Stimulated activated CD8-positive, alpha-beta memory T cell treated with anti-CD3 and anti-CD28 coated beads, Interleukin-15, amount 100 ng/mL, for 48 hours (primary cell): ENCODE measurements at places on chromosomes 2 and 18.

DNA sequence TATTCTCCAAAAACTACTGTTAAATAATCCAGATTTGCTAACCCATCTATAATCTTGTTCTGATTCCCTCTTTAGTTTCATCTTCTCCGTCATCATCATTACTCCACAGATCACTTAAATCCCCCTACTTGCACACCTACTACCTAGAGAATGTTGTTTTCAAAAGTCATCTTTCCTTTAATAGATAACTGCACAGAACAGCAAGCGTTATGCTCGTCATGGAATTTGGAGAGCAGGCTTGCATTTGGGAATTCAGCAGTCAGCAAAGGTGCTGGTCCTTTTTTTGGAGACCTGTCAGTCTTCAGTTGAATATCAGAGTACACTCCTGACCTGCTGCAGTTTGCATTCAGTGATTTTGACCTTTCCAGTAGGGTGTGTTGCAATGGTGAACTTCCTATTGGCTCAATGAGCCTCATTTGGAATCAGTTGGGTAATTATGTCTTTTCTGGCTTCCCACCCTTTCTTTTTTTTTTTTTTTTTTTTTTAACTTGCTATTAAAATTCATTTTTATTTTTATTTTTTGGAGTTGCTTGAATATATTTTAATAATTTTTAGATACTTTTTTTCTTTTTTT is 110.6 kb downstream of the HNRNPLL start:
- no peak for DNase-seq

DNA sequence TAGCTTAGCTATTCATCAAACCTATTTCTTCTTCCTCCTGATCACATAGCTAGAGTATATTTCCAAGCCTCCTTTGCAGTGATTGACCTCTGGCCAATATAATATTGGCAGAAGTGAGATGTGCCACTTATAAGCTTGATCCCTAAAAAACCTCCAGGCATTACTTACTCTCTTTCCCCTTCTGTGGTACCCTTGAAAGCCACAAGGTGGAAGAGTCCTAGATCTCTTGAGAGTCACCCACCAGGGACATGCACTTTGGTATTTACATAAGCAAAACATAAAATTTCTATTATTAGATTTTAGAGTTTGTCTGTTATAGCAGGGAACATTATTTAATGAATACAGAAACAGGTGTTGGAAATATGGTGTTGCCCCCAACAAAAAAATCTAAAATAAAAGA is 112.0 kb downstream of the EXOC6B start:
- DNase-seq, result no peak

GRCh38 chr18:79379931-79380815 is 15.6 kb upstream of the NFATC1 start:
- no peak for DNase-seq

DNA sequence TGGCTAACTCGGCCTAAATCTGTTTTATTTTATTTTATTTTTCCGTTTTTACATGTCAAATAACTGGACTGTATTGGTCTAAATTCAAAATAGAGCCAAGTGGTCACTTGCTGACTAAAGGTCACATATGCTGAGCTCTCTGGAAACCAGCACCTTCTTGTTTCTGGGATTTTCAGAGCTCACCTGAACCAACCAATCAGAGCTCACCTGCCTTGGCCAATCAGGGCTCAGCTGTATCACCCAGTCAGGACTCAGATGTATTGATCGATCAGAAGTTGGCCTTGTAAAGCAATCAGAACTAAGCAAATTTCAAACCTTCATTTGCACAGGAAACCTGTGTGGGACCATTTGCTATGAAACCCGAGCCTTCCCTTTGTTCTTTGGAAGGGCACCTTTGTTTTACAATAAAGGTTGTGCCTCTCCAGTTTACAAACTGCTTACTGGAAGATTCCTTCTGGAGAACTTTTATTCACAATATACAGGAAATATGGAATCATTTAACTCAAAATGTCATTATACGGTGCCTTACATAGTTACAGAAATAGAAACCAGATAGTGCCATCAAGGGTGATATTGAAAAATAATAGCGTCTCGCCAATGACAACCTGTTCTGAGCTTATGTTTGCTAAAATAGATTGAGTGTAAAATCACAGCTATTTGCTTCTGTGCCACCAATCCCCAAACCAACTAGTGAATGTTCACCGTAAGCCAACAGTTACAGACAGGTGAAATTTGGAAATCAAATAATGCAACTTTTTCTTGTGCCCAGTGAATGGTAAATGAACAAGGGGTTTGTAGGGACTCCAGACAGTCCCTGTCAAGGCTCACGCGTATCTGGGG is 17.3 kb upstream of the PSD4 start:
- DNase-seq, result no peak

- DNase-seq, result no peak
Measured at GRCh38 chr2:19009510-19009909, 348.9 kb downstream of the OSR1 start.

- no peak for DNase-seq
Measured at GRCh38 chr2:127651971-127652550, 6.1 kb downstream of the GPR17 start.

- DNase-seq, result no peak
Measured at GRCh38 chr2:99674090-99674489, 184.3 kb upstream of the REV1 start.

DNA sequence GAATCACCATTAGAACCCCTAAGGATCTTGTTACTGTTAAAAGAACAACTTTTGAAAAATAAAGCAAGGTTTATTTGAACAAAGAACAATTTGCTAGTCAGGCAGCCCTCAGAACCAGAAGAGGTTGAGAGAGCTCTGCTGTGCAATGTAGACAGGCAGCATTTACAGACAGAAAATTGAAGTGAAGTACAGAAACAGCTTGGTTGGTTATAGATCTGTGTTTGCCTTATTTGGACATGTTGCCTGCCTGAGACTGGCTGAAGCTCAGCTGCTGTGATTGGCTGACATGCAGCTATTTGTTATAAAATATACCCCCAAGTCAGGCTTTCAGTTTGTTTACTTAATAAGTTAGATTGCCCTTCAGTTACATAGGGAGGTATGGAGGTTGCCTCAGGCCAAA is 12.5 kb downstream of the MSTN start:
- no peak for DNase-seq

DNA sequence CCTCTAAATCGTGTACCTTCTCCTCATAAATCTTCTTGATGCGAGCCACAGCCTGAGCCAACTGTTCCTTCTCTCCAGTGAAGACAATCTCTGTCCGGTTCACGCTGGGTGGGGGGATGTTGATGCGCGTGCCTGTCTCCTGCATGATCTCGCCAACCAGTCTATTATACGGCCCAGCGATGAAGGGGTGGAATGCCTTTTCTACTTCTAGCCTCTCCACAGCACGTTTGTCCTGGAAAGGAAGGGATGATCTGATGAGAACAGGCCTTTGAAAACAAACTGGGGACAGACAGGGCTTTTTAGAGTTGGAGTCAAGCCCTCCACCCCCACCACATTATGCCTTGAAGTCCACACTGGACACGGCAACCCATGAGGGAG is 59.3 kb downstream of the HDLBP start:
- no peak for DNase-seq

GRCh38 chr2:4827836-4828235 is 864.3 kb upstream of the SOX11 start:
- DNase-seq, result no peak

GRCh38 chr2:64140665-64141200 is 3.5 kb downstream of the PELI1 start:
- DNase-seq, result no peak

DNA sequence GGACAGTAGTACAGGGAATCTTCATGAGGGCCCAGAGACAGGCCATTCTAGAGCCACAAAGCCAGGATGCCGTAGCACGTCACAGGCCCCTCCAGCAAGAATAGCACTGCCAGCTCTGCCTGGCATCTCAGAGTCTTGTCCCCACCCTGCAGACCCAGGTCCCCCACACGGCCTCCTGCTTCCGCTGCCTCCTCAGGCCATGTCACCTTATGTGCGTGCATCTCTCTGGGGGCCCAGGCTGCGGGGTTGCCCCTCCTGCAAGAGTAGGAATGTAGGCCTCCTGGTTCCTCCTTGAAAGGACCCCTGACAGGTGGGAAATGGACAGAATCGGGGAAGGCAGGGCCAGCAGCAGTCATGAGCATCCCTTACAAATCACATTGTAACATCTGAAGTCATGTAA is 49.8 kb downstream of the ADI1 start:
- no peak for DNase-seq

GRCh38 chr2:156695595-156695994 is 259.4 kb downstream of the GPD2 start:
- DNase-seq, result no peak

- no peak for DNase-seq
Measured at GRCh38 chr2:64629329-64629781, 24.4 kb downstream of the SERTAD2 start.

DNA sequence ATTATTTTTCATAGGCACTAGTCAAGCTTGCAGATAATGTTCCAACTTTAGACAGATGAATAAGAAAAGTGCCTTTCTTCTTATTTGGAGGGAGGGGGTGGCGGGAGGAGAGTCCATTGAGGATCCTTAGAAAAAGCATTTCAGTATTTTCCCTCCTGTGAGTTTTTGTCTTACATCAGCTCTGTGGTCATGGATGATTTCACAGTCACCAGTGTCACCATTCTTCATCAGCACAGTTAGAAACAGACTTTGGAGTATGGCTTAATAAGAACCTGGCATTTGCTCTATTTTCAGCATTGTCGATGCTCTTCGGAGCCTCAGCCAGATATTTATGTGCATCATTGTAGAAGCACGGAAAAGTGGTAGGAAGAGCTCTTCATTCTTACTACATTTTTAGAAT is 70.1 kb downstream of the SLC39A10 start:
- no peak for DNase-seq

GRCh38 chr2:185979546-185980071 is 241.0 kb downstream of the FSIP2 start:
- no peak for DNase-seq

- DNase-seq, result no peak
Measured at GRCh38 chr2:119005051-119005450, 63.1 kb downstream of the MARCO start.

GRCh38 chr18:23189768-23190661 is 54.7 kb downstream of the CABLES1 start:
- DNase-seq, result no peak

GRCh38 chr2:217913436-217913835 is 89.4 kb downstream of the TNS1 start:
- no peak for DNase-seq

DNA sequence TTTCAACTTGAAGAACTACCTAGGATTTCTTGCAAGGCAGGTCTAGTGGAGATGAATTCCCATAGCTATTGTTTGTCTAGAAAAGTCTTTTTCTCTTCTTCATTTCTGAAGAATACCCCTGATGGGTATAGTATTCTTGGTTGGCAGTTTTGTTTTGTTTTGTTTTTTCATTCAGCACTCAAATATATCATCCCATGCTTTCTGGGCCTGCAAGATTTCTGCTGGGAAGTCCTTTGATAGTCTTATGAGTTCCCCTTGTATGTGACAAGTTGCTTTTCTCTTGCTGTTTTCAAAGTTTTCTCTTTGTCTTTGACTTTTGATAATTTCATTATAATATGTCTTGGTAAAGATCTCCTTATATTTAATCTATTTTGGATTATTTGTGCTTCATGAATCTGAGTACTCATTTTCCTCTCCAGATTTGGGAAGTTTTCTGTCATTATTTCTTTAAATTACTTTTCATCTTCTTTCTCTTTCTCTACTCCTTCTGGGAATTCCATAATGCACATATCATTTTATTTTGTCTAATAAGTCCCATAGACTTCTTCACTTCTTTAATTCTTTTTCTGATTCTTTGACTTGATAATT is 101.5 kb downstream of the DSC3 start:
- DNase-seq, result no peak

DNA sequence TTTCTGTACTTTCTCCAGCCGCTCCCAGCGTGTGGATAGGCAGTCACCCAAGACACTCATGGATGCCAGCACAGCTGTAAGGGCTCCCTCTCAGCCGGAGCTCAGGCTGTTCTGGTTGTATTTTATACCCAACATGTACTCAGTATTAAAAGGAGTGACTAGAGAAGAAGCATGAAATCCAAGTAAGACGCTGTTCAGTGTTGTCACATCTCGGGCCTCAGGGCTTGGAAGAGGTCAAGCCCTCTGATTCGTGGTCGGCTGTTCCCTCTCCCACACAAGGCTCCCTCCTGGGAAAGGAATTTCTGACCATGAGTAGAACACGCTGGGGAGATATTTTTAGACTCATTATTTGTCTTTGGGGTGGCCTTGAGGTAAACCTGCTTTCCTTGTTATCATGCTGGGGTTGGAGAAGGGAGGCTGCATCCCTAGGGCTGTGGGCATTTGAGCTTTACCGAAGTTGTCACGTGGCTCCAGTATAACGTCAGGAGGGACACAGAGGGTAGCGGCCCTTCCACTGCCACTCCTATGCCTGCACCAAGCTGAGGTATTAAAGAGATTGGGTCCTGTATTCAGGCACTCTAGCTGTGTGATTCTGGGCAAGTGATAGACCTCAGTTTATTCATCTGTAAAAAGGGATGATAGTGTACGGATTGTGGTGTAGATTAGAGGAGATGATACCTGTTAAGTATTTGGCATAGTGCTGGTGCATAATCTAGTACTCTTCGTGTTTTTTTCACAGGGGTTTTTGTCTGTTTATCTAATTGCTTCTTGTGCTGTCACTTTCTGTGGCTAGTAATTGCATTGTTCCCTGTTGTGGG is 34.1 kb downstream of the HK2 start:
- DNase-seq, result no peak

GRCh38 chr2:232228971-232229894 is 149.3 kb upstream of the ALPP start:
- DNase-seq, result no peak

DNA sequence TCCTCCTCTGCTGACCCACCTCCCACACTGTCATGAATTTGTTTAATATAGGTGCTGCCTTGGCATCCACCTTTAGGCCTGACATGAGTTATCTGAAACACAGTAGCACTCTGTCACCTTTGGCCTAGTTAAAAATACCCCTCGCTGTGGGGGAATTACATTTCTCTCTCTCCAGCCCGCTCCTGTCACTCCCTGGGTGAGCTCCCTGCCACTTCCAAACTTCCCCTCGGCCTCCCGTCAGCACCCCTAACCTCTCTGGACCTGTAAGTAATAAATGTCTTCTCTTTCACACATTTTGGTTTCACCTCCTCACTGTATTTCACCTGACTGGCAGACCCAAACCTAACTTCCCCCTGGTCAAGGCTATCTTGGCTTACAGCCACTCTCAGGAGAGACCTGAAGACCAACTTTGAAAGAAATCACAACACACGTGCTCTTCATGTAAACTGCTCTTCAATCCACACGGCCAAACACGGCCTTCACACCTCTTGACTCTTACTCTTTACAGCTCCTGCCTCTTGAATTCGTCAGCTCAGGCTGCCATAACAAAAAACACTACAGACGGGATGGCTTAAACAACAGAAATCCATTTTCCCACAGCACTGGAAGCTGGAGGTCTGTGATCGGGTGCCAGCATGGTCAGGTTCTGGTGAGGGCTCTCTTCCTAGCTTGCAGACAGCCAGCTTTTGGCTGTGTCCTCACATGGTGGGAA is 28.3 kb downstream of the REEP1 start:
- no peak for DNase-seq

DNA sequence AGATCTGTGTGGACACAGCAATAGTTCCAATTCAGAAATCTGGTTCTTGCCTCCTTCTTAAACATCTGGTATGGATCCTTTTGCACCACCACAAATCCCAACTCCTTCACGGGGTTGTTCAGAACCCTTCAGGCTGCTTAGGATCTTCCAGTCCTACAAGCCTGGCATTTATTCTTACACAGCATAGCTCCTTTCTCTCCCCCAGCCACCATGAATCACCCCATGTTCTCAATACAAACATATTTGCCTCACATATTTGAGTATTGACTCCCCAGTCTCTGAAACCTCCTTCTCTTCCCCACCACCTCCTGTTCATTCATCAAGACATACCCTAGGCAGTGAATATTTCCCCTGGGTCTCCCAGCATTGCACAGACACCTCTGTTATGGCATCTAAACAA is 155.2 kb downstream of the ALK start:
- DNase-seq, result no peak
